ENCODE measurements at places on chromosomes 3 and 15.

DNA sequence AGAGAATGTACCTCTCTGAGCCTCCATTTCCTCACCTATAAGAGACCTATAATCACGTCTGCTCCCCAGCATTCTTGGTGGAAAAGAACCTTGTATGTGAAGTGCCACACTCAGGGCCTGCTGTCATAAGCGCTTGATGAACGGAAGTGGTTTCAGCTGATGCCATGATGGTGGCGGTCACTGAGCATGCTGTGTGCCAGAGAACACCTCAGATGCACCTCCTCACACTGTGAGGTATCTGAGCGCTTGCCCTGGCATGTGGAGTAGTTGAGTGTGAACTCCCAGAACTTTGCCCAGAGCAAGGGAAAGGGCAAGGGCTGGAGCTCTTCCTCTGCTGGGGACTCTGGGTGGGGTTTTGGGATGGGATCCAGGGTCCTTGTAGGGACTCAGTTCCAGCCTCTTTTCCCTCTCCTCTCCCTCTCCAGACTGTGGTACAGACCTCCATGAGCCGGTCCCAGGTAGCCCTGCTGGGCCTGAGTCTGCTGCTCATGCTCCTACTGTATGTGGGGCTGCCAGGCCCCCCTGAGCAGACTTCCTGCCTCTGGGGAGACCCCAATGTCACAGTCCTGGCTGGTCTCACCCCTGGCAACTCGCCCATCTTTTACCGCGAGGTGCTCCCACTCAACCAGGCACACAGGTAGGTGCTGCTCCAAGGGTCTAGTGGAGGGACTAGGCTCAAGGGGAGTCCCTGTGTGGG, 2.7 kb downstream of the ABHD14A start:
- DNase-seq, result no peak

- no peak for DNase-seq
These were observed 51.5 kb upstream of the ZBTB38 start for GRCh38 chr3:141316851-141317250.

DNA sequence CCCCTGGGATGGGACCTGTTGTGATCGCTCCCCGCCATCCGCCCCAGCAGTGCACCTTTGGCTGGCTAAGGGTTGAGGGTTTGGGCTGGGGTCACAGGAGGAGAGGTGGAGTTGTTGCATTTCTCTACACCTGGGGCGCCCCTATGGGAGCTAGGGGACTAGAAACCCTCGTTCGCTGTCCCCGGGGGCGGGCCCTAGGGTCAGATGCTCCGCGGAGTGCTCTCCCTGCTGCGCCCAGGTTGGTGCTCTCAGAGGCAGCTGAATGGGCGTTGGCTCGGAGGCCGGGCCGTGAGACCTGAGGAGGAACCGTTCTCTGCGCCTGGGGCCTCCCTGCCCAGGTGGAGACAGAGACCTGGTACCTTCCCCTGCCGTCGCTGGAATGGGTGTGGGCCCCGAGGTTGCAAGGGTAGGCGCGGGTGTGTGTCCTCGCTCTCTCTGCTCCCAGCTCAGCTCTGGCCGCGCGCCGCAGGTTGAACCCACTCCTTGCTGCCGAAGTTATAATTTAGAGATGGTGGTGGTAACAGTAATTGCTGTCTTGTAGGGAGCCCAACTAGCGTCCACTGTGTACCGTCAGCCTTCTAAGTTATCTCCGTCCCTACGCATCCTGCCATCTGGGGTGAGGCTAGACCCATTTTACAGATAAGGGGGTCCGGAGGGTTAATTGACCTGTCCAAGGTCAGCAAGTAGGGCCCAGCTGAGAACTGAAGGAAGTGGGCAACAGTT, 965 bp downstream of the FLNB start:
- no peak for DNase-seq

- DNase-seq, result no peak
These were observed 88.0 kb upstream of the ACKR4 start for GRCh38 chr3:132509096-132509495.

DNA sequence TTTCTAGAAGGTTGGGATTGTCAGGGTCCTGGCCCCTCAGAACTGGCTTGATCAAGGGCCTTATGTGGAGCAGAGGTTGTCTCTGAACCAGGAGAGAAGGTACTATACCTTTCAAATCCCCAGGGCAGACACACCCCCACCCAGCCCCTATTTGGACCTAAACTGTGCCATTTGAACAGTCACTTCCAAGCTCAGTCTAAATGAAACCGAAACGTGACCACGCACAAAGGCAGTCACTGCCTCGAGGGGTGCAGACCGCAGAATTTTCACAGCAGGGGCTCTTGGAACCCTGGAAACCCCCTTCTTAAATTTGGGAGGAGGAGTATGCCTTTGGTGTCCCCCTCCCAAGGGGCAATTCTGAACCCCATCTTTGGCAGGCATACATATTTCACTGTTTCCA, 53.7 kb downstream of the GRIP2 start:
- DNase-seq, result no peak

DNA sequence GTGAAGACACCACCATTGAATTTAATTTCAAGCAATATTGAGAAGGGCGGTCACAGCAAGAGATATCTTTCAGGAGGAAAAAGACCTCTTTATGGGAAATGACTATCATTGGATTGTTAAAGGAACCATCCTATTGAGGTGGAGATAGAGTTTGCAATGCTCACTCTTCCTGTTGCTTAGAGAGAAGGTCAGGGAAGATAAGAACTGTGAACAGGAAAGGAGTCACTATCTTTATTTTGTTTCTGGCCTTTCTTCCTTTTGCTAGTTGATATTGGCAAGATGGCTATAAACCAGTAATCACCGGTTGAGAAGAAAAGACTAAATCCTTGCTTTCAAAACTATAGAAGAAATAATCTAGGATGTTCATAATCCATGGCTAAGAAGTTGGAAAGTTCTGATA, 112.1 kb upstream of the TMEM108 start:
- no peak for DNase-seq

GRCh38 chr3:8506571-8507061, 5.0 kb downstream of the LMCD1 start:
- no peak for DNase-seq

DNA sequence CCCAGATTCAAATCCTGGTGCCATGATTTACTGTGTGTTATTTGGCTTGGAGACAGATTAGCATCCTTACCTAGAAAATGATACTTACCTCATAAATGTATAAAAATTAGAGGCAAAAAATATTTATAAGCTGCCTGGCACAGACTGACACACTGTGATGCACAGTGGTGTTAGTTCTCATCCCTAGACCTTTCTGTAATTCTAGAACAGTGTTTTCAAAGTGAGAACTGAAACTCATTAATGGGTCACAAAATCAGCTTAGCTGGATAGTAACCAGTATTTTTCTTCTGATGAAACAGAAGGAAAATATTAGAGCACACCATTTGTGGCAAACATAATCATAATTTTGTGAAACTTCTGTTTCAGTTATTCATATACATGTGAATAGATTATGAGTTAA, 17.9 kb upstream of the MTHFS start:
- no peak for DNase-seq

DNA sequence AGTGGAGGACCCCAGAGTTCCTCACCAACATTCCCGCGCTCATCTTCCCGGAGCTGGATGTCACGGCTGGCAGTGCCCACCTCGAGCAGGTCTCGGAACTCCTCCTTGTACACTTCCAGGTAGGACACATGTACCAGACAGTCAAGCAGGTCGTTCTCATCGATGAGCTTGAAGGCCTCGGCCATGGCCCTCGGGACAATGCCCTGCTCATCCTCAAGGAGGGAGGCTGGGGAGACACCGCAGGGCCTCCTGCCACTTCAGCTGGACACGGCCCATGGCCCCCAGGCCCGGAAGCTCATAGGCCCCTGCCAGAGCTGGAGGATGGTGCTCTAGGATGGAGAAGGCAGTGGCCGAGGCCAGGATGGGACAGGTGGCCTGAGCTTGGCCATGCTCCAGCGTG, 5.6 kb downstream of the KIF7 start:
- DNase-seq, result no peak

- DNase-seq, result no peak
These were observed 1.4 kb downstream of the CD200R1 start for GRCh38 chr3:112973325-112974177.

GRCh38 chr3:2657971-2658370, 452.2 kb downstream of the IL5RA start:
- DNase-seq, result no peak

GRCh38 chr15:75830910-75831805, 12.1 kb upstream of the UBE2Q2 start:
- DNase-seq, result no peak

- DNase-seq, result no peak
These were observed 36.0 kb upstream of the TIMP4 start for GRCh38 chr3:12194669-12195161.

DNA sequence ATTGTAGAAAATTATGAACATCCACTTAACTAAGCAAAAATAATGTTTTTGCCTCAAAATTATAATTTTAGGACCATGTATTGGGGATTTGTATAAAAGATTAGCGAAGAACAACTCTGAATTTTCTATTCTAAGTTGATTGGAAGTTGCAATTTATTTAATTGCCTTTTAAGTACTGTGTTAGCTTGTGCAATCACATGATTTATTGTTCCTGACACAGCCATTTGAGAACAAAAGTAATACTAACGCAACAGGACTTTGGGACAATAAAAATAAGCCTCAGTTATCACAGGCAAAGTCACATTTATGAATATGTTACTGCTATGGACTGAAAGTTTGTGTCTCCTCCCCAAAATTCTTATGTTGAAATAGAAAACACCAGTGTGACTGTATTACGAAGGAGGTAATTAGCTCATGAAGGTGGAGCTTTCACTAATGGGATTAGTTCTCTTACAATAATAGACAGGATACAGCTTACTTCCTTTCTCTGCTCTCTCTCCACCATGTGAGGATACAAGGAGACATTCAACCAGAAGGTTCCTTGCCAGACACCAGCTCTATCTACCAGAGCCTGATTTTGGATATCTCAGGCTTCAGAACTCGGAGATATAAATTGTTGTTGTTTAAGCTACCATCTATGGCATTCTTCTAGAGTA, 745.9 kb downstream of the ZBBX start:
- DNase-seq, result no peak

- no peak for DNase-seq
These were observed 68.0 kb upstream of the AP4E1 start for GRCh38 chr15:50840520-50840919.

GRCh38 chr3:137259089-137259488, 301.3 kb downstream of the IL20RB start:
- no peak for DNase-seq

DNA sequence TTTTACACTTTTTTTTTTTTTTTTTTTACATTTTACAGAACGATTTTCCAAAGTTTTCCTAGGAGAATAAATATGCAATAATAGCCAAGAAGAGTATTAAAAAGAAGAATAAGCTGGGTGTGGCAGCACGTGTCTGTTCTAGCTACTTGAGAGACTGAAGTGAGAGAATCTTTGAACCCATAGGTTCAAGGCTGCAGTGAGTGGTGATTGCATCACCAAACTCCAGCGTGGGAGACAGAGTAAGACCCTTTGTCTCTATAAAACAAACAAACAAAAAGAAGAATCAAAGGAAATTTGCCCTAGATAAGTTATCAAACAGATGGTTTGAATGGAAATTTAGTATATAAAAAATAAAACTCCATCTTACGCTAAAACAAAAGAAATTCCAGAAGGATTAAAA, 13.3 kb downstream of the XRN1 start:
- no peak for DNase-seq
